Hematopoietic multipotent progenitor cell treated with erythropoietin and hydrocortisone succinate and interleukin-3 and kit ligand, for 8 days (in vitro differentiated cells): ENCODE measurements at places on chromosomes 4 and X.

DNA sequence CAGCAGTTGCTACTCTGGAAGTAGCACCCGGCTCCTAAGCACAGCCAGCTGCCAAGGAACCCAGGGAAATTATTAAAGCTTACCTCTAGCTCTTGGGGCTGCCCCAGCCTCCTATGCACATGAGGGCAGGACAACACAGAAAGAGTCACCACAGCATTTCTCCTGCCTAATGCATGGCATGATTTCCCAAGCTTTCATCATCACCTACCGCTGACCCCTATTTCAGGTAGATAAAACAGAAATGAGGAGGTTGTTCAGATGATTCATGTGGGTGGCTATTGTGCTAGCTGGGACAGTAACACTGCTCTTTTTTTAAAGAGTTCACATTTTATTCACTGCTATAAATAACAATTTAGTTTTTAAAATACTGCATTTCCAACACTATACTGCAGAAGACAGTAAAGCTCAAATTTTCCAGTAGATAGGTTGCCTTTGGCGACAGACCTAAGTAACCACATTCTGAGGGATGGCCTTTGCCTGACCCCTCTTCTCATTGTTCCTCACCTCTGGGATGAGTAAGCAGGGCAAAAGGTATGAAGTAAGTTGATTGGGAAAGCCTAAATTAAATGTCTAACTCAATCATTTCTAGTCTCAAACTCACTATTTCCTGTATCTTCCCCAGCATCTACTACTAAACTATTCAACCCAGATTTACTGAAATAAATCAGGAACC is 16.7 kb downstream of the CASK start:
- DNase-seq, result no peak

GRCh38 chr4:6560416-6561172 is 14.4 kb upstream of the MAN2B2 start:
- no peak for DNase-seq

GRCh38 chr4:37793562-37793961 is 32.9 kb upstream of the PGM2 start:
- peak; percentile 59 for DNase-seq

DNA sequence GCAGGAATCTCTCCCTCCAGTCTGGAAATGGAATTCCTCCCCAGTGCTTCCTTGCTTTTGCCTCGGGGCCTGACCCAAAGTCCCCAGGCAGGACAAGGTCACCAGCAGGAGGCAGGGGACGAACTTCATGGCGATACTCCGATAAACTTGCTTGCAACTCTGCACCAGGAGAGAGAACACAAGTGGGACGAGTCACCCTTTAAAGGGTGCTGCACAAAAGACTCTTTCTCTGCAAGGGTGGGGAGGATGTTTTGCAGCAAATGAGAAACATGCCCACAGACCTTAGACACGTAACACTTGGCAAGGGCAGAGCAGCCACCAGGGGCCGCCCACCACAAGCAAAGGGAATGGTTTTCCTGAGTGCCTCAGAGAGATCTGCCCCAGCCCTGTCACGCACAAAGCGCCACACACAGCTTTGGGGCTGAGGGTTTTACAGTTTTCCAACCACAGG is at the start of gene FGFBP2:
Gene FGFBP2 (minus strand): TSS at position 175 of the 451 bp plus-strand sequence. CDS start 46 bp downstream, at position 129.
- DNase-seq, result peak; percentile 56

DNA sequence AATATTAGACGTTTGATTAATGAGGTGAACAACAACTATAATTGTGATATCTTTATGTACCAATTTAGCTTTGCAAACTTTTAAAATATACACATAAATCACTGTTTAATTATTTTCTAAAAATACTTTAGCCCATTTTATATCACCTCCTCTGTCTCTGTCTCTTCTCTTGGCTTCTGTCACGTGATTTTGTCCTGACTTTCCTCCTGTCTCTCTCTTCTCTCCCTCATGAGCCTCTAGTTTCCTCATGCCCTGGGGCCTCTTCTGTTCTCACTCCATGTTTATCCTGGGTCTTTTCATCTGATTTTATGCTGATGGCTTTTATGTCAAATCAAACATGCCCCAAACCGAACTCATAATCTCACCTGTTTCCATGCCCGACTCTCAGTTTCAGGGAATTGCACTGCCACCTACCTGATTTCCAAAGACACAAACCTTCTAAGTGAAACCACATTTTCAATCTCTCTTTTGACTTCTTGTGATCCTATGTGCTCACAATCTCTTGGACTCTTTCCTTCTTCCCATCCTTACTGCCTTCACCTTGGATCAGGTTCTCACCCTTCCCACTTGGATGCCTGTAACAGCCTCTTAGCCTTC is 303.0 kb upstream of the GALNT7 start:
- no peak for DNase-seq

DNA sequence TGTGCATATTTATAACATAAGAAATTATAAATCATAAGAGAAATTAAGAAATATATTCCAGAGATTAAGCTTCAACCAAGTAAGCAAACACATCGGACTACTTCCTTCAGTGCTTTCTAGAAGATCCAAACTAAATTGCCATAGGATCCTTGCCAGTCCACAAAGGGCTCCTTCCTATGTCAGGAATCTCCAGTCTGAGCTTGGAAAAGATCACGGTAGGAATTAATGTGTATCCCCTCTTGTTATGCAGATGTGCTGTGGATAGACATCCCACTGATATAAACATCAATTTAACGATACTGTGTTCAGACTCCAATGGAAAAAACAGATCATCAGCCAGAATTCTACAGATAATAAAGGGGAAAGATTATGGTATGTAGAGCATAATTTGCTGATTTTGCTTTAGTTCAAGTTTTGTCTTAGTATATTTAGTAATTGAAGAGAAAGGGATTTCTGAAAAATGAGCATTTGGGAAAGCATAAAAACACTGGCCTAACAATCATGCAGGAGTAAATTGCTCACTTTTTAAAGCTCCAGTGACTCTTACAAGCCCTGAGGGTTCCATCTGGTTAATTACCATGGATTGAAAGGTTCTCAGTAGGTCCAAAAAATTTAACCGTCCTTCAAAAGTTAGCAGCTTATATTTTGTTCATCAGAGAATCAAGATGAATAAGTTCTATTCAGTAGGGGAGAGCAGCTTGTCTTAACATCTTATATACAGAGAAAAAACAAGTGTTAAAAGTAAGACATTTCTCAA is 65.9 kb downstream of the HHIP start:
- DNase-seq, result no peak
